Panc1 (cell line): ENCODE measurements at places on chromosomes 2 and 18.

DNA sequence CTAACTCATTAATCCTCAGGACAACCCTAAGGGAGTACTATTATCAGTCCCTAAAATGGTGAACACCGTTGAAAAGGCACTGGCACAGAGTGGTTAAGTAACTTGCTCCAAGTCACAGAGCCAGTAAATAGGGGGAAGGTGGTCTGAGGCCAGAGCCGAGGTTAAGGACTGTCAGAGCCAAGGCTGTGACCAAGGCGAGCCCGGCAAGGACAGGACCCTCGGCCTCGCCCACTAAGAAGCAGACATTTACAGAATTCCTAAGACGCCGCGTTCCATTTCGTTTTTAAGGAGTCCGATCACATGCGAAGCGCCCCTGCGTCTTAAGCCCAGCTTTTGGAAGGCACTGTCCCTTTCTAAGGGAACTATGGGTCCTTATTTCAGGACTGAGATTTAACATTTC, 1.1 kb downstream of the PDIA6 start:
- DNase-seq: no peak

- no peak for DNase-seq
These were observed 541.8 kb upstream of the CDH2 start for GRCh38 chr18:28718696-28719095.

DNA sequence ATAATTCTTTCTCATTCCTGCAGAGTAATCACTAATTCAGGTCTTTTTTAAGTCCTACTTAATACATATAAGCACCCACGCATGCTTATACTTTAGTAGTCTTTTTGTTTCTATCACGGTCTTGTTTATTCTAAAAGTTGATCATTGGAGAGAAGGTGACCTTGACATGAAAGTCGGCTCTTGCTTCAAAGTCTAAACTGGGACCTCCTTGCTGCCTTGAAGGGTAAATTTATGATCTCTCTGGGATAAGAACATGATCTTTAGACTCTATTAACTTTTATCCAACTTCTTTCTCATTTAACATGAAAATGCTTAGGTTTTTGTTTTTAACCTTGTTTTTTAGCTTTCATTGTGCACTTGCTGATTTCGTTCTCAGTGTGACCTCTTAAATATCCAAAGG, 792.3 kb downstream of the DPP10 start:
- DNase-seq: no peak

GRCh38 chr18:48770243-48770642, 180.5 kb downstream of the SMAD7 start:
- DNase-seq: no peak

GRCh38 chr2:71067567-71068217, 756 bp upstream of the NAGK start:
- no peak for DNase-seq

- DNase-seq: no peak
These were observed 99.3 kb upstream of the DNAJC10 start for GRCh38 chr2:182616471-182617393.

DNA sequence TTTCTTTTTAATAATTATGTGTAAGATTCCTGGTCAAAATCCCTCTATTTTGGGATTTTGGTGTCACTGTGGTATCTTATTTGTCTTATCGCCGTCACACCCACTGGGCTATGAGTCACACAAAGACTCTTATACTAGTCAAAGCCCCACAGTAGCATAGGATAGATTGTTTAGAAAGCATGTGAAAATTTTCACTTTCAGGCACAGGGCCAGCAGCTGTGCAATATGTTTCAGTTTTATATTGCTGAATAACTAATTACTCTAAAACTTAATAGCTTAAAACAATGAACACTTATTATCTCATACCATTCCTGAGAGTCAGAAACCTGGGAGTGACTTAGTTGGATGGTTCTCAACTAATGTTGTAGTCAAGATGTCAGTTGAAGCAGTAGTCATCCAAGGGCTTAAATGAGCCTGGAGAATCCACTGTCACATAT, 24.0 kb downstream of the CFAP210 start:
- DNase-seq: no peak

DNA sequence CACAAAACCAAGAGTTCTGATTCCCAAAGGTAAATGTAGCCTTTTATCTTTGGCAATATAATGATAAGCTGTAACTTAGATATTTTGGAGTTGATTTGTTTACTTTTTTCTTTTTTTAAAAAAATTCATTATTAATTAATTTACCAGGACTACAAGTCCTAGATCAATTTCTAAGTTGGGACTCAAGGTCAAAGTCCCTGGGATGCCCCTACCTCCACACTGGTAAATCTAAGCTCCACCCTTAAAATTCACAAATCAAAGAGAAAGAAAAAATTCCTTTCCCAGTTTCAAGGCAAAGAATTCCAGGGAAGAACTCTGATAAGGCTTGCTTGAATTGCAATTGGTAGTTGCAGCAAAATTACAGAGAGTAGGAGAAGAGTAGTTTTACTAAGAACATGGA, 71.3 kb downstream of the MDH1 start:
- DNase-seq: no peak

GRCh38 chr2:29334706-29335105, 219.5 kb downstream of the CLIP4 start:
- no peak for DNase-seq

DNA sequence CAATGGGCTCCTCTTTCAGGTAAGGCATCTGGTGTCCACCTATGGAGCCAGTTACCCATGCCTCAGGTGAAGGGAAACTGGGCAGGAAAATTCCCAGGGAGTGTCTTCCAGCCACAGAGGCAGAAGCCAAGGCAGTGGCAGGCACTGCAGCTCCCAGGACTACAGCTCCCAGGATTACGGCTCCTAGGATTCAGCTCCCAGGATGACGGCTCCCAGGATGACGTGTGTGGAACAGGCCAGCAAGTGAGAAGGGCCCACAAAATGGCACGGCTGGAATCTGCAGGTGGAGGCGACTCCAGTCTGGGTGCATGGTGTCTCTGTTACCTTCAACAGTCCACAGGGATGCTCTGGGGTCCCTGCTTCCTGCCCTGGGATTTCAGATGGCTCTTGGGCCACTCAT, 92.1 kb downstream of the PTGR3 start:
- no peak for DNase-seq
